EL (cell line): ENCODE measurements at places on chromosomes 16 and 17.

- no peak for DNase-seq
These were observed 1283.7 kb downstream of the TP53TG3F start for GRCh38 chr16:34743115-34743514.

DNA sequence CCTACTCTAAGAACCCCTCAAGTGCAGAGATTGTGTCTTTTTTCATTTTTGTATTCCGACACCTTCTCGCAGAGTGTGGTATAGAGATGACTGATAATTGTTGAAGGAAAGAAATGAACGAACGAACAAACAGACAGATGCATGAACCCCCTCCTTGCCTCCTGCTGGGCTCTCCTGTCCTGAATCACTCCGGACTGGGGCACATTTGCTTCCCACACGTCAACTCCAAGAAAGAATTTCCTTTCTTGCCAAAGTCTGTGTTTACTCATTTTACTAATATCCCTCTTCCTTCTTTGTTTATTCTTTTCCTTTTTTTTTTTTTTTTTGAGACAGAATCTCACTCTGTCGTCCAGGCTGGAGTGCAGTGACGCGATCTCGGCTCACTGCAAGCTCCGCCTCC, 37.5 kb upstream of the BHLHA9 start:
- DNase-seq, result peak; percentile 51

DNA sequence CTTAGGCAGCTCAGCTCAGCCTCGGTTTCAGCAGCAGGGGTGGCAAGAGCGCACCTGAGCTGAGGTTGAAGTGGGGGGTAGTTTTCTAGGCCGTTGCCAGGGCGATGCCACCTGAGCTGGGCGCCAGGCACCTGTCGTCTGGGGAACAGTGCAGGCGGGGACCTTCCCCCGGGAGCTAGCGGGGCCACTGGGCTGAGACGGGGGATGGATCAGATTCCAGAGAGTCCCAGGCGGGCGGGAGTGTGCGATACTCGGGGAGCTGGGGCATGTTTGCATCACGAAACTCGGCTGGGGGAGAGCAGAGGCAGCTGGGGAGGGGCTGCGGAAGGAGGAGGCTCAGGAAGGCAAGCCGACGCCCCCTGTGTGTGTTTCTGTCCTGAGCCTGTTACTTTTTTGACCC, 477 bp upstream of the CLDN9 start:
- no peak for DNase-seq

DNA sequence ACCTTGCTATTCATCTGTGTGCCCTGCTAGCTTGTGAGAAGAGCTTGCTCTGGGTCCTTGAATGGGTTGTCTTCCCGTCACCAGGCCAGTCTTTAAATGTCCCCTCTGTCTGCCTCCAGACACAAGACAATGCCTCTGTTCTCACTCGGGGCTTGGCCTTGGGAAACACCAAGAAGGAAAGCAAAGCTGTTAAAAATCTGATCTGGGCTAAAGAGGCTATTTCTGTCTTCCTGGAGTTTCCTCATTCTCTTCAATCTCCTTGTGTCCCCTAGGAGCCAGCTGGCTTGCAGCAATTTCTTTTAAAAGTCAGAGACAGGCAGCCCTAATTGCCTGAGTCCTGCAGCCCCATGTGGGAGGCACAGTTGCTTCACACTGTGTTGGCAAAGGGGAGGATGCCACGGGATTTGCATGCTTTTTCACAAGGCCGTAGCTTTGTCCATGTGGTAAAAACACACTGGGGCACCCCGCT, 2.5 kb downstream of the DNAI2 start:
- no peak for DNase-seq

DNA sequence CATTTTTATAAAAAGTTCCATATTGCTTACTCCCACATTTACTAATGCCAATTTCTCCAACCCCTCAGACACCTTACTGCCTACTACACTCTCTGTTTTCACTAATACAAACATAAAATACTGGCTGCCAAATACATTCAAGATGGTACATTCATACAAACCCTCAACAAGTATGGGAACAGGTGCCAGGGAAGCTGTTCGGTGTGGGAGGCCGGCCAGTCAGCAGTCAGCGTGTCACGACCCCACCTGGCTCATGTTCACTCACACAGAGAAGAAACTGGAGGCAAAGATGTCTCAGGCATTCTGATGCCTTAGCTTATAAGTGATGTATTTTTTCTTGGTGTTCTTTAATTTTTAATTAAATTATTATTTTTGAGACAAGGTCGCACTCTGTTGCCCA, 42.4 kb upstream of the TRAP1 start:
- no peak for DNase-seq

- no peak for DNase-seq
These were observed 1.6 kb downstream of the HSD11B2 start for GRCh38 chr16:67432506-67432890.

DNA sequence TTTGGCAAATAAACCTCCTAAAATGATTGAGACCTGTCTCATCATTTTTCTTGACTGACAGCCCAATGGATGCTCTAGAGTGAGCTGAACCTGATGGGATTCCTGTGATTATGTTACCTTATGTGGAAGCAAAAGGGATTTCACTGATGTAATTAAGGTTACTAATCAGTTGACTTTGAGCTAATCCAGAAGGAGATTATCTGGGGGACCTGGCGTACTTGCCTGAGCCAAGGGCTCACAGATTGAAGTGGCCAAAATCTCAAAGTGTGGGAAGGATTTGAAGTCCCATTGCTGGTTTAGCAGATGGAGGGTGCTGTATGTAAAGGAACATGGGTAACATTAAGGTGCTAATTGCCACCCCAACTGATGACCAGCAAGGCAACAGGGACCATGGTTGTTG, 214.0 kb downstream of the CPPED1 start:
- no peak for DNase-seq

DNA sequence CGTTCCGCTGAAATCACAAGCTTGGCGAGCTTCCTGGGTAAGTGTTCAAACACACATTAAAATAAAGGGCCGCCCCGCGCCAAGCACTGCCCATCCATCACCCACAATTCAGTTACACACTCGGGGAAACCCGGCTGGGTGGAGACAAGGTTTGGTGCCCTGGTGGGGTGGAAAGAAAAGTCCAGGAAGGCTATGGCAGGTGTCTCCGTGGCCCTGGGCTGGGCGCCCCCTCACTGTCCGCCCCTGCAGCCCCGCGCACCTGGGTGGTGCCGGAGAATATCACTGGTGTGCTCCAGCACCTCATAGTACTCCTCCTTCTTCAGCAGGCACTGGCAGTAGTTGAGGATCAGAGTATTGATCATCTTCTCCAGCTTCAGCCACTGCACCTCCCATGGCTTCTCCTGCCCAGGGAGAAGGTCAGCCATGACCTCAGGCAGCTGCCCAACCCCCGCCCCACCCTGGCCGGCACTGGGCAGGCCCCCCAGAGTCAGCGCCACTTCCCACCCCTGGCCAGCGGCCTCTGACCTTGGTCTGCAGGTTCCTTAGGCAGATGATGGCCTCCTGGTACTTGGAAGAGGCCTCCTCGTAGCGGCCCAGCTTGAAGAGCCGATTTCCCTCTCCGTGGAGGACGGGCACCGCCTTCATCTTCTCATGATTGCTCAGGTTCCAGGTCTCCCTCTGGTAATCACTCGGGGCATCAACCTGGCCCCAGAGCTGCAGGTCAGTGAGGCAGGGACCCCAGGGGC, 8.4 kb downstream of the AIPL1 start:
- no peak for DNase-seq

DNA sequence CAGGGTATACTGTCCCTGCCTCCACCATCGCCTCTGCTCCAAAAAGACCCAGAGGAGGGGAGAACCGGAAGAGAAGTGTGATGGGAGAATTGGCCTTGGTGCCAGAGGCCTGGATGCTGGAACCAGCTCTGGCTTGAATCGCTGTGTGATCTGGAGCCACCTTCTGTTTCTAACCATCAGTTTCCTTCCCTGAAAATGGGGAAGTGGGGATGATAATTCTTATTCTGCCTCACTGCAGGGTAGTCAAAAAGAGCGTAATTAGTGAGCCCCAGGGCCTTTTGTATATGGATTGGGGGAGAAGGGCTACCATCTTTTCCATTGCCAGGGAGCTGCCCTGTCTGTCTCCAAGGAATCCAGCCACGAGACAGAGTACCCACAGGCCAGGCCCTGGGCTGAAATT, 52.2 kb downstream of the CCT6B start:
- no peak for DNase-seq

- DNase-seq, result no peak
These were observed at the start of gene SLC4A1 for GRCh38 chr17:44267818-44268490. Gene SLC4A1 (minus strand): TSS chr17:44268135. CDS start chr17:44262866, 5,269 bp downstream.

- DNase-seq, result no peak
These were observed 20.7 kb upstream of the LRRC37A start for GRCh38 chr17:46274238-46274637.

DNA sequence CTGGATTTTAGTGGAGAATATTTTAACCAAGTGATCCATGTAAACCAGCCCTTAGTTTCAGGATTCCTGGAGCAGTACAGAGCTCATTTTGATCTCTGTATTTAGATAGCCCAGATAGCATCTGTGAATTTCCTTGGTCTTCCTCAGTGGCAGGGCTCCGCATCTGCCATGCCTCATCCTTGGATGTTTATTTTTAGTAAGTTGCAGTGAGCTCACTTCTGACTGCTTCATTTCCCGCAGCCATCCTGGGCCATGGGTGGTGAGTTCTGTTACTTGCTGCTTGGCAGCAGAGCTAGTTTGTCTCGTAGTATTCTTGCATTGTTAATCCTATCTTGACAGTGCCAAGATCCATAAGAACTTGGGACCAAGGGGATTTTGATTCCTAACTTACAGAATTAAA, 33.7 kb downstream of the IST1 start:
- DNase-seq, result peak; percentile 85

GRCh38 chr17:27206447-27206846, 87.5 kb upstream of the WSB1 start:
- peak; percentile 20 for DNase-seq

DNA sequence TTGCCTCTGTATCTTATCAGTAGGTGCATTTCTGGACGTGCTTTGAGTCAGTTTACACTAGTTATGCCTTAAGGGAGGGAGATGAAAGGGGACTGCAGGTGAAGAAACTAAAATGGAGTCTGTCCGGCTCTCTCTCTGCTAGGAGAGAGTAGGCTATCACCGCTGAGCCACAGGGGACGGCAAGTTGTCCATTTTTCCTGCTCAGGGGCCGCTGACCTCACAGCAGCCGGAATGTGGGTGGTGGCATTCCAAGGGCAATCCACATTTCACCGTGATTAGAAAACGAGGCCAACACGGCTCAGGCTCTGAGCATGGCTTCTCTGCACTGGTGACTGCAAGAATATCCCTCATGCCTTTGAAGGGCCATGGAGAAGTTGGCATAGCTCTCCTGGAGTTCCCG, 19.0 kb upstream of the KLHDC4 start:
- peak; percentile 75 for DNase-seq

DNA sequence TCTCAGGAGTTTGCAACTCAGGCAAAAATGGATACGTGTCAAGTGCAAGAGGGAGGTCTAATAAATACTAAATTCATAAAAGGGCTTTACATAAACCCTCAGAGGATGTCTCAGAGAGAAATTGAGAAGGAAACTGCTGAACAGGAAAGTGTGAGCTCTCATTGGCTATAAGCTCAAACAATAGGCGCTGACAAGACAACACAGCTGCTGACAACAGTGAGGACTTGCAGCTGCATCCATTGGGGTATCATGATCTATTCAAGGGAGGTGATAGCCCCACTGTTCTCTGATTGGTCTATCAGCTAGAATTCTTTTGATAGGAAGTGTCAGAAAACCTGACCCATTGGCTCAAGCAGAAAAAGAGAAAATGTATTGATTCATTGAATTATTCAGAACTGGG, 187.2 kb downstream of the CBLN1 start:
- no peak for DNase-seq

GRCh38 chr17:62179525-62180161, 114.6 kb upstream of the MED13 start:
- peak; percentile 86 for DNase-seq

DNA sequence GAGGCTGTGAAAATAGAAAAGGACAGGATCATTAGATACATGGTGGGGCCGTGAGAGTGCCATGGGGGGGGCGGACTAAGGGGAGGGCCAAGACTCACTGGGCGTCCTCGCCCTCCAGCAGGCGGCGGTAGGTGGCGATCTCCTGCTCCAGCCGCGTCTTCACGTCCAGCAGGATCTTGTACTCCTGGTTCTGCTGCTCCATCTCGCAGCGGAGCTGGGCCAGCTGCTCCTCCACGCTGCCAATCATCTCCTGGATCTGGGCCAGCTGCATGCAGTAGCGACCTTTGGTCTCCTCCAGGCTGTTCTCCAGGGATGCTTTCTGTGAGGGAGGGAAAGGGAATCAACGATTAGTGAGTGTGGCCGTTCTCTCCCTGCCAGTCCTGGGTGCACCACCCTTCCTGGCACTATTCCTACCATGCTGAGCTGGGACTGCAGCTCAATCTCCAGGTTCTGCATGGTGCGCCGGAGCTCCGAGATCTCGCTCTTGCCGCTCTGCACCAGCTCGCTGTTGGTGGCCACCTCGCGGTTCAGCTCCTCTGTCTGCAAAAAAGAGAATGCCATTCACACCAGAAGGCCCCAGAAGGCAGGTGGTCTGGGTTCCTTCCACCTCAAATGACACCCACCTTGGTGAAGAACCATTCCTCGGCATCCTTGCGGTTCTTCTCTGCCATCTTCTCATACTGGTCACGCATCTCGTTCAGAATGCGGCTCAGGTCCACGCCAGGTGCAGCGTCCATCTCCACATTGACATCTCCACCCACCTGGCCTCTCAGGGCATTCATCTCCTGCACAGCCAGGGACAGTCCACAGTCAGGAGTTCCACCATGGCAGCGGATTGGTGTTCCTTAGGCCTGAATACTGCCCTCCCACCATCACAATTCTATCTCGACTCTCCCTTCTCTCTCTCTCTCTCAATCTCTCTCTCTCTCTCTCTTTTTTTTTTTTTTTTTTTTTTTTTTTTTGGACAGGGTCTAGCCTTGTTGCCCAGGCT, 3.3 kb downstream of the KRT14 start:
- DNase-seq, result no peak
